ENCODE measurements at places on chromosomes 4 and X. TPM values are rescaled to one million over a fixed set of nuclear protein-coding genes. Genes with fewer than 3 reads are reported as not detected.
A peak's percentile ranks its signal among the peaks of the same experiment; 100 is the strongest.

GRCh38 chr4:86942185-86942666 lies 7.4 kb downstream of the AFF1 start:
- no peak for DNase-seq
- no peak overlapping the region for H3K27ac ChIP-seq

- H3K36me3 ChIP-seq: no peaks in the 10 kb centered on the region
- H3K4me1 ChIP-seq: no peaks in the 10 kb centered on the region
- H3K27ac ChIP-seq: no peak overlapping the region
- no peak overlapping the region for H3K4me3 ChIP-seq
- H3K27me3 ChIP-seq: no peaks in the 10 kb centered on the region
- DNase-seq: peak; percentile 40
Measured at GRCh38 chrX:21657318-21658151, 595 bp downstream of the KLHL34 start.

Gene FRMD7
- not detected for total RNA-seq

- peaks cover 4% of the 10 kb centered on the region for H3K4me1 ChIP-seq
- H3K4me3 ChIP-seq: peak overlapping the region; percentile 49
- no peak for DNase-seq
- H3K27ac ChIP-seq: peak overlapping the region; percentile 76
- H3K36me3 ChIP-seq: no peaks in the 10 kb centered on the region
Measured at GRCh38 chr4:99817309-99817890, 773 bp downstream of the DAPP1 start.

DNA sequence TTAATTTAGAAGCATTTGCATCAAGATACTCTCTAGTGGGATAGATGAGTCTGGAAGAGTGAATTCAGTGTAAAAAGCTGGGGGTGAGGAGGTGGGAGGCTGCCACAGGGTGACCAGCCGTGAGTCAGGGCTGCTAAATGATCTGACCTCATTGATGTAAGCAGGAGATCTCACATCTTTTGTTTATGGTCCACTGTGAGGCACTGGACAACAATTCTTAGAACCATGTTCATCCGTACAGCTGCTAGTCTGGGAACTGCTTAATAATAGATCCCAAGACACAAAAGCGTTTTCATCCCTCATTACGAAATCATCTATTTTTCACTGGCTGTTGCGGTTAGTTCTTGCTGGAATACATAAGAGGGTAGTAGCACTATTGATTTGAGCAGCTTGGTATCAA lies 14.1 kb downstream of the KLF3 start:
- H3K4me1 ChIP-seq: peaks cover 52% of the 10 kb centered on the region
- H3K27ac ChIP-seq: no peak overlapping the region

Gene CXCL10
- 3.3 TPM for total RNA-seq

Gene PWWP3B
- 1.1 TPM for total RNA-seq

DNA sequence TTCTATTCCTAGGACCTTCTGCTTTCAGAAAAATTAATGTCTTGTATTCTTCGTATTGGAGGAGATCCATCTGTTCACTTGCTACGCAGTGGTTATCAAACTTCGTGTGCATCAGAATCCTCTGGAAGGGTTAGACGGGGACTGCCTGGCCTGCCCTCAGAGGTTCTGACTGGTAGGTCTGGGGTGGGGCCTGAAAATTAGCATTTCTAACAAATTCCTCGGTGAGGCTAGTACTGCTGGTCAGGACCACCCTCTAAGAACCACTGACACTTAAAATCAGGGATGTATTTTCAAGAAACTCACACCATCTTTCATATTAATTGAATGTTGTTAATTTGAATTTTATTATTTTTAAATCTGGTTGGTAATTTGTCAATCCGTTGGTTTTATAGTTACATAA lies 63.0 kb downstream of the MAPK10 start:
- no peaks in the 10 kb centered on the region for H3K27me3 ChIP-seq
- no peaks in the 10 kb centered on the region for H3K4me1 ChIP-seq

Gene DUSP21
- not detected for total RNA-seq

GRCh38 chrX:115284877-115285276 lies 4.6 kb upstream of the LUZP4 start:
- no peaks in the 10 kb centered on the region for H3K27me3 ChIP-seq
- no peak overlapping the region for H3K27ac ChIP-seq
- no peaks in the 10 kb centered on the region for H3K36me3 ChIP-seq
- H3K4me3 ChIP-seq: no peak overlapping the region
- no peak for DNase-seq

GRCh38 chrX:13923845-13924244 lies 105.8 kb downstream of the GEMIN8 start:
- no peak for DNase-seq
- no peak overlapping the region for H3K27ac ChIP-seq
- H3K27me3 ChIP-seq: no peaks in the 10 kb centered on the region
- no peaks in the 10 kb centered on the region for H3K36me3 ChIP-seq
- no peaks in the 10 kb centered on the region for H3K4me1 ChIP-seq

- no peak overlapping the region for H3K27ac ChIP-seq
- peaks cover 21% of the 10 kb centered on the region for H3K36me3 ChIP-seq
- H3K27me3 ChIP-seq: no peaks in the 10 kb centered on the region
- H3K4me3 ChIP-seq: no peak overlapping the region
Measured at GRCh38 chrX:51902510-51903050, 9.2 kb downstream of the MAGED1 start.

DNA sequence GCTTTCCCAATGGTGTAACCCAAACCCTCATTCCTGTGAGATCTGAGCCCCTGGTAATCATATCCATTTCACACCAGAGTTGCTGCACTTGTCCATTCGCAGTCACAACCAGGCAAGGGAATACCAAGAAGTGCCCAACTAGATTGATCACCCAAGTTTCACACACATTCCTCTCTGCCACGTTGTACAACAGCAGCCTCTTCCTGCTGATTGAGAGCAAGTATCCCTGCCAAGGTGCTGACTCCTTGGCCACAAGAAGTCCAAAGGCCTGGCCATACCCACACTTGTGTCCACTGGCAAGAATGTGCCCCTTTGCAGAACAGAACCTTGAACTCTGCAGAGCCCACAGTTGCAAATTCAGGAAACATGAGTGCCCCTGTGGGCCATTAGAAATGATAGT lies 6.5 kb upstream of the ACOT9 start:
- H3K27ac ChIP-seq: no peak overlapping the region
- H3K27me3 ChIP-seq: no peaks in the 10 kb centered on the region
- H3K36me3 ChIP-seq: no peaks in the 10 kb centered on the region

Gene MAGEC1
- not detected for total RNA-seq

Gene SPANXN3
- total RNA-seq: not detected

GRCh38 chr4:67929426-67929825 lies 33.9 kb downstream of the TMPRSS11A start:
- H3K27me3 ChIP-seq: no peaks in the 10 kb centered on the region
- no peak for DNase-seq
- no peak overlapping the region for H3K4me3 ChIP-seq
- H3K4me1 ChIP-seq: no peaks in the 10 kb centered on the region
- H3K27ac ChIP-seq: no peak overlapping the region
- H3K36me3 ChIP-seq: no peaks in the 10 kb centered on the region

Gene PHKA1
- 4.2 TPM for total RNA-seq

DNA sequence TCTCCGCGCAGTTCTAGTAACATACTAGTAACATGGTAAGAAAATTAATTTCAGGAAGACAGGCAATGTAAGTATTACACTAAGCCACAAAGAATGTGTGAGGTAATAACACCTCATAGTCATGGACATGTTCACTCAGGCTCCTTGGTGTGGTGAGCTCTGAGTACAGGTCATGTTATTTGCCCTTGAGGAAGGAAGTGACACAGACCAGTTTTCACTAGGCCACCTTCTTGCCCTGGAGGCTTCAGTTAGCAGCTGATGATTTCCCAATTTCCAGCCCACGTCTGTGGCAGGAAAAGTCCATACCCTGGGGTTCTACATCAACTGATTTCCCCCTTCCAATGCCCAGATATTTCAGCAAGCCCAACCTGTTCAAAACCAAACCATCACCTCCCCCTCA lies 6.7 kb downstream of the APOO start:
- H3K27me3 ChIP-seq: no peaks in the 10 kb centered on the region
- peaks cover 8% of the 10 kb centered on the region for H3K4me1 ChIP-seq
- no peaks in the 10 kb centered on the region for H3K36me3 ChIP-seq
- no peak overlapping the region for H3K4me3 ChIP-seq

- H3K4me1 ChIP-seq: no peaks in the 10 kb centered on the region
- no peak overlapping the region for H3K27ac ChIP-seq
- no peaks in the 10 kb centered on the region for H3K27me3 ChIP-seq
- no peaks in the 10 kb centered on the region for H3K36me3 ChIP-seq
- no peak overlapping the region for H3K4me3 ChIP-seq
Measured at GRCh38 chr4:127421437-127421836, 211.3 kb upstream of the INTU start.

- H3K27ac ChIP-seq: no peak overlapping the region
- H3K4me3 ChIP-seq: no peak overlapping the region
- H3K4me1 ChIP-seq: peaks cover 6% of the 10 kb centered on the region
- DNase-seq: no peak
- no peaks in the 10 kb centered on the region for H3K27me3 ChIP-seq
- H3K36me3 ChIP-seq: no peaks in the 10 kb centered on the region
Measured at GRCh38 chr4:168562041-168562571, 65.3 kb downstream of the PALLD start.

- H3K4me3 ChIP-seq: no peak overlapping the region
- no peak overlapping the region for H3K27ac ChIP-seq
- H3K4me1 ChIP-seq: no peaks in the 10 kb centered on the region
- DNase-seq: no peak
- H3K36me3 ChIP-seq: no peaks in the 10 kb centered on the region
Measured at GRCh38 chrX:41317477-41318208, 16.3 kb upstream of the DDX3X start.

GRCh38 chrX:42759881-42760280 lies 18.1 kb downstream of the PPP1R2C start:
- no peak overlapping the region for H3K27ac ChIP-seq
- H3K36me3 ChIP-seq: no peaks in the 10 kb centered on the region
- no peaks in the 10 kb centered on the region for H3K27me3 ChIP-seq

Gene HSD17B11
- total RNA-seq: 95.6 TPM
